Stimulated activated CD4-positive, alpha-beta T cell treated with anti-CD3 and anti-CD28 coated beads, Interleukin-4, amount 100 ng/mL, for 1 hour (primary cell): ENCODE measurements at places on chromosomes 6 and 20.
A peak's percentile ranks its signal among the peaks of the same experiment; 100 is the strongest.

DNA sequence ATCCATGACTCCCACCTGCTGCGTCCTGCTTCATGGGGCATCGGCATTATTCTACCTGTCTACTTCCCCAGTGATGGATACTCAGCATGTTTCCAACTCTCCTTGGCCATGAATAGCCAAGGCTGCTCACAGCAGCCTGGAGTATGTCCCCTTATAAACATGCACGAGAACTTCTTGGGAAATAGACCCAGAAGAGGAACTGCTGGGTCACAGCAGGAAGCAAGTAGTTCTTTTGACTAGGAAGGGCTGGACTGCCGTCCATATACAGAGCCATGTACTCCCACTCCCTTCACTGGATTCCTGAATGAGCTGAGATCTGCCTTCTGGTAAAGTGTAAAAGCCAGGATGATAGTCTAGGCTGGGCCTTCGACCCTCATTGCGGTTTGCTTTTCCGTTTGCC, 106.3 kb upstream of the KCNK16 start:
- no peak for DNase-seq

GRCh38 chr6:51398064-51398705, 579.5 kb downstream of the TFAP2B start:
- DNase-seq = no peak

DNA sequence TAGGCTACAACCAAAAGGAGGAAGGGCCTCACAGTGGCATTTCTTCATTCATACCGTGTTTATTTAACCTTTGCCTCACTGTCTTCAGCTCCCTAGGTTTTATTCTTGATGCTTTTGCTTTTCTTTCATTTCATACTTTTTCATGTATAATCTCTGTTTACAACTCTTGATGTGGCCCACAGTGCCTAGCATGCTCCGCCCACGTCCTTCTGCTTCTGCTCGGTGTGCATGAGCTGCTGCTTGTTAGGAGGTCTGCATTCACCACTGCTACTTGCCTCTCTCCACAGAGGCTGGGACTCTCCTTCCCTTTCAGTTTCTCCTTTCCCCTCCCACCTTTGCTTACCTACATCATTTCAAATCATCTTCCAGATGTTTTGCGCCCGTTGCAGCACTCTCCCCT, 147.6 kb downstream of the EYA4 start:
- no peak for DNase-seq

DNA sequence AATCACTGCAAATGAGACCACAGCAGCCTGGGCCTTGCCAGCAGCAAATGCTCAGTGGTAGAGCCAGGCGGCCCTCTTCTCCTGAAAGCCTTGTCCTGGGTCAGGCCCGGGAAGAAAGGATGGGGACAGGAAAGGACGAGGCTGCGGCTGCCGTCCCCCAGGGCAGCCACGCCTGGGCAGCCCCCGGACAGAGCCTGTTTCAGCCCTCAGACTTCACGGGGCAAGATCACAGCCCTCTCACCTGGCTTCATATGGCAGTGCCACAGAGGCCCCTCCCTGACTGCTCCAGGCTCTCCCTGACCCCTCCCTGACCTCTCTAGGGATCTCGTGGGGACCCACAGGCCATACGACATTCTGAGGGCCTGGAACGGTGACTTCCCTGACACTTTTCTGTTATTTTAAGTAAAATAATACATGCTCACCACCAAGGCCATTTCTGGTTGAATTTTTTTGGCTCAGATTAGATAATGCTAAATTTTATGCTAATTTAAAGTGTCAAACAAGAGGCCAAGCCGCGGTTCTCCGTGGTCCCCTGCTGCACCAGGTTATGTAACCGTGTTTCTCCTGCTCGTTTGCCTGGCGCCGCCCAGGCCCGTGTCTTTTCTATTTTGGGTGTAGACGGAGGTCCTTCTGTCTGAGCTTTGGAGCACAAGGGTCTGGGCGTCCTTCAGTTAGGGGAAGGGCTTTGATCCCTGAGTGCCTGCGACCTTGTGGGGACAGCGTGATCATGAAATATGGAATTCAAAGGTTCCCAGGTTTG, 59.9 kb upstream of the BHLHE23 start:
- no peak for DNase-seq

- no peak for DNase-seq
These were observed 4.9 kb downstream of the TUBB1 start for GRCh38 chr20:59024111-59024530.

GRCh38 chr20:50642288-50642803, 49.0 kb downstream of the RIPOR3 start:
- no peak for DNase-seq

DNA sequence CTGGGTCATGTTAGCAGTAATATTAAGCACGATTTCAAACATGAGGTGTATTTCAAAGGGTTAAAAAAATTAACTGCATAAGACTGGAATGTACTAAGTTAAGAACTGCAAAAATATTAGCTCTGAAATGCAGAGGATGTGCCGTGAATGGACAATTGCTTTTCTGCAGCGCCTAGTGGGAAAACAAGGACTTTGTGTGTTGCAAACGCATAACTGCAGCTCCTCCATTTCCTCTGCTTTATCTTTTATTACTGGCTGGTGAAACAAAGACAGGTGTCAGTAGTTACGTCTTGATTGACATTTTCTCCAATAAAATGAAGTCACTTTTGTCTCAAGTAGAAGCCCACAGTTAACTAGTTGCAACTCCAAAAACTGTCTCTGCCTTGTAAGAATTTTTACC, 1.7 kb downstream of the PDE7B start:
- DNase-seq = no peak

DNA sequence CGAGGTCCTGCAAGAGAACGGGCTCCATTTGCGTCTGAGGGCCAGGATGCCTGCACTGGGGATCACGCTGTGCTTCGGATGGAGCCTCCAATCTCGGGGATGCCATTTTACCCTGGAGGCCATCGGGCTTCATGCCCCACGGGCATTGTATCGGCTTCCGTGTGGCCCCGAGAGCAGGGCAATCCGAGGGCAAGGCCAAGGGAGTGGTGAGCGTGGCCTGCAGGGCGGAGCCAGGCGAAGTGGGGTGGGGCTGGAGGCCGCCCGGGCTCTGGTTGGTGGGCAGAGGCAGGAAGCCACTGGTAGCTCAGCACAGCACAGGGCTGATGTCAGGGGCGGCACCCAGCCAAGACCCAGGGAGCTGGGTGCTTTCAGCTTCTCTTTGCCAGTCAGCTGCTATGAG, 57.5 kb upstream of the BHLHE23 start:
- no peak for DNase-seq

DNA sequence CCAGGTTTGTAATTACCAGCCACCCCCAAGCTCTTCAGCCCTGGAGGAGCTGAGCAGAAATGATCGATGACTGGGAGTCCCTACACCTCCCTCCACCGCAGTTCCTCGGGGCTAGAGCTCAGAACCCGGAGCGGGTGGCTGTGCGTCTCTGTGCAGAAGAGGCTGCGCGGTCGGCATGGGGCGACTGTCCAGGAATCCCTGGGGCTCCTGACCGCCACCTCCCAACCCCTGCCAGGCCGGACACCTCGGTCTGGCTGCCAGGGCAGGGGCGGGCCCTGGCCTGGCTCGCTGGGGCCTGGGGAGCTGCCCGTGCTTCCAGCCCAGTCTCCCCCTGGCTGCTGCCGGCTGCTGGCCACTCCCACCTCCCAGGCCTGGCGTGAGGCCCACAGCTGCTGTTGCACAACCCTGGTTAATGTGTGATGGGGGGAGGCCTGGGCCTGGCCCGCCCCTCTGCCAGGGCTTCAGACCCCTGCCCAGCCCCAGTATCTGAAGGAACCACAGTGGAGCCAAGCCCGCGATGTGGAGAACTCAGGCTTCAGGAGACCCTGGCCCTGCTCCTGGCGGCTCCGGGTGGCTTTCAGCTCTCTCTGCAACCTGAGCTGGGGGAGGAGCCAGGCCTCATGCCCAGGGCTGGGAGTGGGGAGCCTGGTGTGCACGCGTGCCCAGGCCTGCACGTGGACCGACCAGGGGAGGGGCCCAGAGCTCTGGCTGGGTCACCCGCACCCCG, 1.2 kb downstream of the SLC2A4RG start:
- DNase-seq = peak; percentile 32

GRCh38 chr6:24522228-24523176, 27.7 kb downstream of the ALDH5A1 start:
- DNase-seq = no peak

DNA sequence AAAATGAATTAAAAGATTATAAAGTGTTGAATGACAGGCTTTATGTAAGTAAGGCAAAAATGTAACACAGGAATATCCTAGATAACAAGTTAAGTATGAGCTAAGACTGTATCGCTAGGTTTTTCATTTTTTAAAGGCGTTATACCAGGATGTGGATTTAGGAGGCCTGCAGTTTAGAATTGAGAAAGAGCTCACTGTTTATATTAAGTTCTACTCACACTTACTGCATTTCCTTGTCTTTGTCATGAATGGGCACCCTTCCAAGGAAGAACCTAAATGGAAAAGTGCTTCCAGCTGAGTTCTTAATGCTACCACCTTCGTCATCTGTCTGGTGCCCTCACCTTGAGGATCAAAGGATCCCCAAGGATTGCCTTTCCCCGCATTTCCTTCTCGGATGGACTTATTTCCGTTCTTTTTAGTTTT, 148.7 kb downstream of the SOX4 start:
- no peak for DNase-seq

GRCh38 chr20:59448851-59449444, 148.5 kb downstream of the EDN3 start:
- DNase-seq = no peak

- no peak for DNase-seq
These were observed 266.0 kb downstream of the ALDH8A1 start for GRCh38 chr6:134683783-134684422.

DNA sequence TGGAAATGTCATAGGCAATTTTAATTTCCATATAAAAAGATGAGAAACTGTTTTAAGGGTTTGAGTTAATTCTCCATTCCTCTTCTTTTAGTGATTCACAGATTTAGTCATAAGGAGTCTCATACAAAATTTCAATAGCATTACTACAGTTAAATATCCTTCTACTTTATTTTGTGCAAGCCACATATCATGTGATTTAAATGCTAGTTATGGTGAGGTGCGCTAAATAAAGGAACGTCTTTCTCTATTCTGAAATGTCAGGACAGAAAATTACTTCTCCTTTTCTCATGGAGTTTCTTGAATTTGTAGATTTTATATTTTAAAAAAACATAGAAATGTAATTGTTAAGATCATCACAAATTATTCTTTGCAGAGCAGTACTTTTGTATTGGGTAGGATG, 50.0 kb upstream of the SUPT3H start:
- DNase-seq = no peak
